ENCODE measurements at places on chromosomes 7 and 10.

DNA sequence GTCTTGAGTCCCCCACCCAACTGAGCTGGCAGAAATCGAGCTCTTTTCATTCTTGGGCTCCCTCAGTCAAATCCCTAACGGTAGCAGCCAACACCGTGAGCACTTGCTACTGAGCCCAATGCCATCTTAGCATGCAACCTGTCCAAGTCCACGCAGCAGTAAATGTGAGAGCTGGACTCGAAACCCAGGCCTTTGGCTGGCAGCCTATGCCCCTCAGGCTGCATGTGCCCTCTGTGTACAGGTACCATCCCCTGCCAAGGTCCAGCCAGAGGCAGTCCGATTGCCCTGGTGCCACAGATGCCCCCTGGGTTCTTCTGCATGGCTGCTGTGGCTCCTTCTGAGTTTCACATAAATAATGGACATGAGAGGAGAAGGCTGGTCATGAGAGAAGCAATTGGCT, 1.2 kb upstream of the TMEM273 start:
- no peak for DNase-seq

- no peak for DNase-seq
These were observed 50.3 kb upstream of the CXCL12 start for GRCh38 chr10:44435196-44435595.

DNA sequence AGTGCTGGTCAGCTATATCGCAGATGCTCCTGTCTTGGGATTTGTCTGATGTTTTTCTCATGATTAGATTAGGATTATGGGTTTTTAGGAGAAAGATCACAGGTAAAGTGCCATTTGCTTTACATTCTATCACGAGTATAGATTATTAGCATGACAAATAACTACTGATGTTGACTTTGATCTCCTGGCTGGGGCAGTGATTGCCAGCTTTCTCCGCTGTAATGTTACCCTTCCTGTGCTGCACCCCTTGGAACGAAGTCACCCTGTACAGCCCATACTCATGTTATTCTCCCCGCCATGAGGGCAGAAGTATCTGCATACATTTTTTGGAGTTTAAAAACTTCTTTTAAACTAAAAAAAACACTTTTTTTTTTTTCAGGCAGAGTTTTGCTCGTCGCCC, 10.8 kb upstream of the CLDN4 start:
- DNase-seq = no peak

GRCh38 chr10:46106410-46107255, 60.6 kb upstream of the MSMB start:
- peak; percentile 34 for DNase-seq

- no peak for DNase-seq
These were observed 144.3 kb upstream of the ETV1 start for GRCh38 chr7:14133752-14134151.

DNA sequence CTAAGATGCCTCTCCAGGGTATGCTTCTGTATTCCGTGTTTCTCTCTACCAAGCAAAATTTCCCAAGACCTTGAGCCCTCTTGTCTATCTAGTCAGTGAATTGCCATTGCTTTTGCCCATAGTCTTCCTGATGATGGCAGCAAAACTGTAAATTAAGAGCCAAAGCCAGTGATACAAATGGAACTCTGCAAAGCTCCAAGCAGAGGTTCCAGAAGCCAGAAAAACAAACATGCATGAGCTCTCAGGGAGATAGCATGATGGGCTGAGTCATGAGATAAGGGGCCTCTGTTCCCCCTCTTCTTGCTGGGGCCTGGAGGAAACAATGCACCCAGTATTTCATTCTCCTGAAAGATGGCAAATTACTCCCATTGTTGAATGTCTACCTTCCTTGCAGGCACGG, 24.7 kb downstream of the LSMEM1 start:
- DNase-seq = no peak

GRCh38 chr10:19096501-19097073, 48.0 kb downstream of the MALRD1 start:
- no peak for DNase-seq

DNA sequence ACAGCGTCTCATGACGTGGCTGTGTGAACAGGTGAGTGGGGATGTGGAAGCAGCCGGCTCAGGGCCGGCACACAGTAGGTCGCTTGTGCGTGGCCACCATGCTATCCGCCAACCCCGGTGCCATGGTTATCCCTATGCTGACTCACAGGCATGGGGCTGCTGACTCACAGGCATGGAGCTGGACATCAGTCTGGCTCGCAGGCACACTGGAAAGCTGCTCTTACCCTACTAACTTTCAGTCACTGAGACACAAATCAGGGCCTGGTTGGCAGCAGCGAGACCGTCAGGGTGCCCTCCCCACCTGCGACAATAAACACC, 341.9 kb downstream of the PTPRN2 start:
- no peak for DNase-seq

DNA sequence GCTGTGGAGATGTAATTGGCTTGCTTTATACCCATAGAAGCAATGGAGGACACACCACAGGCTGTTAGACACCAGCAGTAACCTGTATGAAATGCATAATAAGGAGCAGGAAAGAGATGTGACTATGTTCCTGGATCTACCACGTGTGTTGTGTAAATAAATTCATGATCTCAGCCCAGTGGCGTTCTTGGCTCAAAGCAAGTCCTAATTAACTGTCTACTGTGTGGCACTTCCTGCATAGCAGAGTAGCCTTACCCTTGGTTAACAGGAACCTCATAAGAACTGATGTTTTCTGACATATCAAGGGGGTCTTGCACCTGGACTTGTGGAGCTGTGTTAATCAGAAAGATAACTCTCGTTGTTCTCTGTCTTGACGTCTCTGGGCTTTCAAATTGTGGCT, 25.7 kb upstream of the FAM180A start:
- DNase-seq = peak; percentile 31

DNA sequence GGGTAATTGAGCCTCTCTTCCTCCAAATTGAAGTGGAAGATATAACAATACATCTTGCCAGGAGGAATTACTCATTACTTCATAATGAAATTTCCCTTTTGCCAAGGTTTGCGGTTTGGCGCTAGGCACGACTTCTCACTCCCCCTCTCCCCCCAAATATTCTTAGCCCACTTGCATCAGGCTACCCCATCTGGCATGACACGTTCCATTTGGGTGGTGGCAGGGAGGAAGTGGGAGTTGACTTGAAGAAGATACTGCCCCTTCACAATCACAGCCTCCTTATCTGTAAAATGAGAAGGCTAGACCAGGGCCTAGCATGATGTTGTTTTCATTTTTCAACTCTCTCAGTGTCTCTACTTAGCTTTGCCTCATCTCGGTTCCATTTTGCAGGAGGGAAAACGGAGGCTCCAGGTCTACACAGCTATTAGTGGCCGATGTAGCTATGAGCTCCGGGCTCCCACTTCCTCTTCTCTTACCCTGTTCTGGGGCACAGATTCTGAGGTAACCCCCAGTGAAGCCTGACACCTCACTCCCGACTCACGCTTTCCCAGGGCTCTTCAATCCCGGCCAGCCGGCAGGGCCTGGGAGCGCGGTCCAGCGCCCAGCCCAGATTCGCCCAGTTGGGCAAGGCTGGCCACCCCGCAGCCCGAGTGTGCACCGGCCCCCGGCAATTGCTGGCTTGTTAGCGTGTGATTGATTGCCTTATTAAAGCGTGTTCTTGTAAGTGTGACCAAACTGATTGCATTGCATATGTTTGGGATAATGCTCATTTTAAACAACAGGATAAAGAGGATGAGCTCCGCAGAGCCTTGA, 6.5 kb downstream of the EVX1 start:
- no peak for DNase-seq

DNA sequence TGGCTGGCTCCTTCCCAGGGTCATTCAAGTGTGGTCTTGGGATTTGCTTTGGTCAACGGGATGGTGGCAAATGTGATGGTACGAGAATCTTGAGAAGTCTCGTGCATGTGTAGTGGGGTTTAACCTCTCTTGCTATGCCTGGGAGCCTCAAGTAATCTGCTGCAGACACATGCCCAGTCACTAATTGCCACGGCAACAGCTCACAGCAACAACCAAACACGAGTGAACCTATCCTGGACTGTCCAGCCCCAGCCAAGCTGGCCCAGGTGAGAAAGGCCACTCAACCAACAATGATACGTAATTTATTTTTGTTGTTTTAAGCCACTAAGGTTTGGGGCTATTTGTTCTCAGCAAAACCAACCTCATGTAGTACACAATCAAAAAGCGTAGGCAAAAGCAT, 38.1 kb upstream of the DDC start:
- no peak for DNase-seq

DNA sequence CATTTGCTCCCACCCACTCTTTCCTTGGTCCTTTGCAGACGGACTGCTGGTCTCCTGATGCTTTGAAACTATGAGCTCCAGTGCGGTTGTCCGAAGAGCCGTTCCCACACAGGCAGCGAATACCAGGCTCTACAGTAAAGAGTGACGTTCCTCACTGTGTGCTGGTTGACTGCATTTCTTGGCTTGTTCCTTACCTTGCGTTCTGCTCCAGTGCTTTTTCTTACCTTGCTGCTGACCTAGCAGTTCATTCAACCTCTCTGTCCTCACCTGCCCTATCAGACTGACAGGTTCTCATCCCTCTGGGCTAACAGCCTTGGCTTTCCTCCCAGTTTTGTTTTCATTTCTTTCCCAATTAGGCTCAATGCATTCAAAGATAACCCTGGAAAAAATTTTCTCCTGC, 214.8 kb downstream of the TMEM178B start:
- no peak for DNase-seq

DNA sequence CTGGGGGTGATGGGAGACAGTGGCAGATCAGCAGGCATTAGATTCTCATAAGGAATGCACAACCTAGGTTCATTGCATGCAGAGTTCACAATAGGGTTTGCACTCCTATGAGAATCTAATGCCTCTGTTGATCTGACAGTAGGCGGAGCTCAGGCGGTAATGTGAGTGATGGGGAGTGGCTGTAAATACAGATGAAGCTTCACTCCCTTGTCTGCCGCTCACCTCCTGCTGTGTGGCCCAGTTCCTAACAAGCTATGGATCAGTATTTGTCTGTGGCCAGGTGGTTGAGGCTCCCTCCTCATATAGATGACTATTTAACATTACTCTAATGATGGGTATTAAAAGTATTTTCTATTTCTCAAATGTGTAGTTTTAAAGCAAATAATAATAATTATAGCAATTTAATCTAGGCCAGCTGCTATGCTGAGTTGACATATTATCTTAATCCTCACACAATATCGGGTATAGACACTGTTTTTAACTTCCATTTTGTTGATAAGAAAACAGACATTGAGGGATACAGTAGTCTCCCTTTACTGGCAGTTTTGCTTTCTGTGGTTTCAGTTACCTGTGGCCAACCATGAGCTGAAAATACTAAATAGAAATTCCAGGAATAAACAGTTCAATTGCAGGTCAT, 39.9 kb downstream of the KIF20B start:
- DNase-seq = no peak
